Lung microvascular endothelial cell (primary cell): ENCODE measurements at places on chromosomes 5 and 9. TPM values are rescaled to one million over a fixed set of nuclear protein-coding genes. Genes with fewer than 3 reads are reported as not detected.

- DNase-seq: no peak
Observed at GRCh38 chr9:21679432-21679831, 123.0 kb upstream of the MTAP start.

Gene PALM2AKAP2
- total RNA-seq: under 0.01 and 0.22 TPM in 2 replicates

Gene PAEP
- not detected in 2 replicates for total RNA-seq

Gene TAS2R1
- not detected in 2 replicates for total RNA-seq

Gene GFI1B
- not detected in 2 replicates for total RNA-seq

GRCh38 chr5:151721087-151721646, 34.5 kb upstream of the SPARC start:
- no peak for DNase-seq

Gene TMEM232
- total RNA-seq: 0.20 and 0.44 TPM in 2 replicates

Gene PCDHA1
- under 0.01 TPM in 1 of 2 replicates, not detected in the other for total RNA-seq
